ENCODE measurements at places on chromosomes 11 and 22.

DNA sequence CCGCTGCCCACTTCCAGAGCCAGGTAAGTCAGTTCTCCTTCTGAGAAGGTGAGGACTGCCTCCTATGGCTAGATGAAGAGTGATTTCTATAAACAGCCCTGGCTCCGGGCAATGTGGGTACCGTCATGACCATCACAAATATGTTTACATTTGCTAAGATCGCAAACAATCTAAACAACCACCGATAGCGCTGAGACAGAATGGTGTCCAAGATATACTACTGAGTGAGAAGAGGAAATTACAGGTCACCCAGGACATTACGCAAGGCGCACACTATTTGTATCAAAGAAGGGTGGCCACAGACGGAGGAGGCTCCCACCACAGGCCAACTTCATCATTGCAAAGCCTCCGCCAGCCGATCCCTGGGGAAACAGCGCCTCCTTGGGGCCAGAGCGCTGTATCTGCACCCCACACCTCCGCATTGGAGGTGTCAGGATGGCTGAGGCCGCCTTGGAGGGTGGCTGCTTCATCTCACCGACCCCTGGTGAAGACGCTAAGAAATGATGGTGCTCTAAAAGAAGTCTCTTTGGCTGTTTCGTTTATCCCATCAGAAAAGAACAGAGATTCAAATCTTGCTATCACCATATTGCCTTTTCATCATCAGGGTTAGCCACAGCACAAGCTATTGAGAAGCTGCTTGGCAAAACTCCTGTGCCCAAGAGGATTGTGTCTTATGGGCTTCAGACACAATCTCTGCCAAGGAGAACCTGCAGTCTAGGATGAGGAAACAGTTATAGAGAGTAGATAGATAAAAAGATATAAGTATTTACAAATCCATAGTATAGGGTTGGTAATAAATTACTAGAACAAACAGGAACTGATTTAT is 12.3 kb upstream of the ASRGL1 start:
- DNase-seq = no peak

DNA sequence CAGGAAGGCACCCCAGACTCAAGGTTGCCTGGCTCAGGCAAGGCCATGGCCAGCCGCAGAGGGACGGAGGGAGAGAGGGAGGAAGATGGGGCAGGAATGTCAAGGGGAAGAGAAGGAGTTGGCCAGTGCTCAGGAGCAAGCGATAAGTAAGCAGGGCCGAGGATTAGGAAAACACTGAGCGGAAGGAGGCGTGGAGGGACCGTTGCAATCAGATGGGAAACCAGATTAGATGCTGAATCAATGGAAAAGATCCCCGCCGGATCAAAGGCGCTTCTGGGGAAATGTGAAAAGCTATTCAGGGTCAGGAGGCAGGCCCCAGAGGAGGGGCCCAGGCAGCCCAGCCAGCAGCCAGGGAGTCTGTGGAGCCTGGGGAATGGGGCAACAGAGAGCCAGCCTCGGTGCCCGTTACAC is 26.6 kb upstream of the MYEOV start:
- no peak for DNase-seq

DNA sequence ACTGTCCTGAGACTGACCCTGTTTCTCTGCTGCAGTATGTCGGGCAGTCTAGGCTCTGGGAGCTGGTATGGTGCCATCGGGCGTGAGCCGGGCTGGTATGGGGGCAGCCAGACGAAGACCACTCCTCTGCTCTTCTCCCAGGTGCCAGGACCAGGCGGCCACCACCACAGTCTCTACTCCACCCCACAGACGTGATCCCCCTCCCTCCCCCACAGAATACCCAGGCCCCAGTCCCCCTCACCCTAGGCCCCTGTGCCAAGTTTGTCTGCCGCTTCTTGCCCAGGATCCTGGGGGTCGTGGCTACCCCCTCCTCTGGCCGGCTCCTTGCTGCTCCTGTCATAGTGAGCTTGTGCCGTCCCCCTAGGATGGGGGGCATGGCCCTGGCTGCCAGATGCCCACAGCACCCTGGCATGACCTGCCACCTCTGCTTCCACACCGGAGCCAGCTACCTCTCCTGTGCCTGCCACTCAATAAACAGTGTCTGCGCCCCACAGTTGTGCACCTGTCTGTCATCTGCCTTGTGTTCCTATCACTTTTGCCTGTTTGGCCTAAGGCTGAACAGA is 2.0 kb upstream of the KCNK4 start:
- no peak for DNase-seq

DNA sequence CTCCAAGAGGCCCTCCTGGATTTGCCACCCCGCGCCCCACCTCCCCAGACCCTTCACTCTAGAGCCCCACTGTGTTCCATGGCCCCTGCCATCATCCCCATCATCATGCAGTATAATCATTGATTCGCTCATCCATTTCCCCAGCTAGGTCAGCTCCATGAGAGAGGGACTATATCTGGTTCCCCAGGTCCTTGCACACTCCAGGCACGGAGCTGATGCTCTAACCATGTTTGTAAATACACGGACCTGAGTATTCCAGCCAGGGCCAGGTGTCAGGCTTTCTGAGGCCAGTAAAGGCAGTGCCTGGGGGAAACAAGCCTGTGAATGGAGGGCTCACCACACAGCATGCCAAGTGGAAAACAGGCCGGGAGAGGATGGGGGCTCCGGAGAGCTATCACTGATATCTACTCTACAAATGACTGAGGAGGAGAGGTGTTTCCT is 27.1 kb upstream of the OAF start:
- no peak for DNase-seq

GRCh38 chr22:30422481-30423300 is 2.9 kb upstream of the MTFP1 start:
- no peak for DNase-seq

- DNase-seq = no peak
Observed at GRCh38 chr22:40748388-40749355, 69.4 kb downstream of the MCHR1 start.

DNA sequence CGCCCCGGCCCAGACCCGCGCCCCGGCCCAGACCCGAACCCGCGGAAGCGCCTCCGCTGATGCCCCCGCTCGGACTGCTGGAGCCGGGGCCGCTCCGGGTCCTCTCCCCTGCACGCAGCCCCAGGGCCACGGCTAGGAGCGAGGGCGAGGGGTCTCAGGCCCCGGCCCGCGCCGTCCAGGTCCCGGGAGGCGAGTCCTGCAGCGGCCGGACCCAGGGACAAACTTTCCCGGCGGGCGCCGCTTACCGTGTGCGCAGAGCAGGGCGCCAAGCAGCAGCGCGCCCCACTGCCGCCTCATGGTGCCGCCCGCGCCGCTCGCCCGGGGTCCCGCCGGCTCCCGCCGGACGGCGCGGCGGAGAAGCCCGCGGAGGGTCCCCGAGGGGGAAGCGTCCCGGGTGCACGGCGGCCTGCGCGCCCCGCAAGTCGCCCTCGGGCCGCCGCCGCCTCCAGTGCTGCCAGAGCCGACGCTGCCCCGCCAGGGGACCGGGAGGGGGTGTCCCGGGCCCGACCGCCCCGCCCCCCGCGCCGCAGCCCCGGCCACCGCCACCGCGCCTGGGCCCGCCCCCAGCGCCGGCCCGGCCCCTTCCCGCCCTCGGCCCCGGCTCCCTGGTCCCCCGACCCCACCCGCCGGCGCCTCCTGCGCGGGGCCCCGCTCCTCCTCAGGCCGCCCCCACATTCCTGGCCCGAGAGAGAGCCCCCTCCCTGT is at the start of gene LRP4:
LRP4 (minus strand) TSS at position 468 of the 705 bp plus-strand sequence; CDS start at position 297, 171 bp downstream.
- peak; percentile 43 for DNase-seq

DNA sequence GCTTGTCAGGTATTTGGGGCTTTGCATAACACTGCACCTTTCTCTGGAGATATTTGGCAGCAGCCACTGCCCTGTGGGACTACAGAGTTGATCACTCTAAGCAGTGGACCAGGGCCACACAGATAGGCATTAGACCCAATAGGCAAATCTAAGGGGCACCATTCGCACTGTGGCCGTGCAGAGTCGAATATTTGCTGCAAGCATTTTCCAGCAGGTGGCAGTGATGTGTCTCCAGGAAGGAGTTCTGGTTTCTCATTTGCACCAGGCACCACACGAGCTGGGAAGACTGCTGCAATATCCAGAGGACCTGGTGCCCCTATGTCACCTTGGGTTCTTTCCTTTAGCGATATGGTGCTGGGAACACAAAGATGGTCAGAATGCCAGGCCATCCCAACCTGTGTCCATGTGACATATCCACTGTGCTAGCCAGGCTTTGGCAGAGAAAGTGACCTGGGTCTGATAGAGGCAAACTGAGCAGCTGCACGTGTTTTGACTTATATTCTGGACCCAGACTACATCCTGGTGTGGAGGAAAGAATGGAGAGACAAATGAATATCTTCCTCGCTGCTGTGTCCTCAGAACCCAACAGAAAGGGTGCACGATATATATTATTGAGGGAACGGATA is 318.7 kb downstream of the BUD13 start:
- peak; percentile 57 for DNase-seq

DNA sequence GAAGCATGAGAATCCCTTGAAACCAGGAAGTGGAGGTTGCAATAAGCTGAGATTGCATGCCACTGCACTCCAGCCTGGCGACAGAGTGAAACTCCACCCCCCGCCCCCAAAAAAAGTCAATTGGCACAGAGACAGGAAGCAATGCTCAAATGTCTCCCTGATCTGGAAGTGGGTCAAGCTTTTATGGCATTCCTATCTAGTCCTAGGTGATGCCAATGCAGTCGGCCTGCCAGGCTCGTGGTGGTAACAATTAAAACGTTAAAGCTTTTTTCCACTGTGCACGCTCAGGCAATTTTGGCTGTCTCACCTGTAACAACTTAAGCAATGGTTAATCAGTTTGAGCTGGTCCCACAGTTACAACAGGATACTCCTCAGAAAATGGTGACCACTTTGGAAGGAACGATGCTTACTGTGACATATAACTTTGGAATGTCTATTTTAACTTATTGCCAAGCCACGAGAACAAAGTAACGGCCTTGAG is 18.9 kb upstream of the PISD start:
- no peak for DNase-seq

All from NCI-H774 (cell line).